ENCODE measurements at places on chromosomes 6 and 20.

GRCh38 chr6:56914798-56915658, 39.9 kb upstream of the BEND6 start:
- peak; percentile 46 for DNase-seq

DNA sequence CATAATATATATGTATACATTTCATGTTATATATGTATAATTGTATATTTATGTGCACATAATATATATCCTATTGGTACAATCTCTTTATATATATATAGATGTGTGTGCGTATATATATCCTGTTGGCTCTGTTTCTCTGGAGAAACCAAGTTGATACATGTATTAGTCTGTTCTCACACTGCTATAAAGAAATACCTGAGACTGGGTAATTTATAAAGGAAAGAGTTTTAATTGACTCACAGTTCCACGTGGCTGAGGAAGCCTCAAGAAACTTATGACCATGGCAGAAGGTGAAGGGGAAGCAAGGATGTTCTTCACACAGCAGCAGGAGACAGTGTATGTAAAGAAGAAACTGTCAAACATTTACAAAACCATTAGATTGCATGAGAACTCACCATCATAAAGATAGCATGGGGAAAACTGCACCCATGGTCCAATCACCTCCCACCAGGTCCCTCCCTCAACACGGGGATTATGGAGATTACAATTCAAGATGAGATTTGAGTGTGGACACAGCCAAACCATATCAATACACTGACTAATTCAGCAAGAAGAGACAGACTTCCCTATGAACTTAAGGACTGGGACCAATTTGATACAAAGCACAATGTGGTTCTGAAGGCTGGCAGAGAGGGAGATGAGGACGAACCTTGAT, 14.0 kb downstream of the CST3 start:
- no peak for DNase-seq

DNA sequence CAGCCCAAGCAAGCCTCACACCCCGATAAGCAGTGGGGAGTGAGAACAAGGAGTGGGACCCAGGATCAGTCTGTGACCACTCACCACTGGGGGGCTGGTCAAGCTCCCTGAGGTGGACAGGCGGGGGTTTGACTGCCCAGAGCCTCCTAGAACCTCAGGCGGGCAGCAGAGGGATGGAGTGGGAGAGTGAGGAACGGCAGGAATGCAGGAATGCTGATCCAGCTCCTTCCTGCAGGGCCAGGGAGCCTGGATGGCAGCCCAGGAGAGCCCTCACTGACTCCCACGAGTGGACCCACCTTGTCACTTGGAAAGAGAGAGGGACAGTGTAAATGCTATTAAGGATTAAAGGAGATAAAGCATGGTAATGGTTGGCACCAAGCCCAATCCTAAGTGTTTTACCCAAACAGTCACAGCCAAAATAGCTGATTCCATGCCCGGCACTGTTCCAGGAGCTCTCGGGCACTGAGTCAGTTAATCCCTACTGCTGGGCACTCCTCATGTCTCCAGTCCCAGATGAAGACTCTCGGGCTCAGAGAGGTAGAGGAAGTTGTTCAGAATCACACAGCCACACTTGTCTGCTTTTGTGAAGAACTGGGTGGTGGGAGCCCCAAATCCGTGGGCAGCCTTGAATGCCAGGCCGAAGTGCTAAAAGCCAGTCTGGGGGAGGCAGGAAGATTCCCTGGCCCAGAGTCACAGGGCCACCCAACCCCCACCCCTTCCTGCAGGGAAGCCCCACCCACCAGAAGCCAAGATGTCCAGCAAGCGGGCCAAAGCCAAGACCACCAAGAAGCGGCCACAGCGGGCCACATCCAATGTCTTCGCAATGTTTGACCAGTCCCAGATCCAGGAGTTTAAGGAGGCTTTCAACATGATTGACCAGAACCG, 3.1 kb downstream of the MYL9 start:
- DNase-seq = no peak

DNA sequence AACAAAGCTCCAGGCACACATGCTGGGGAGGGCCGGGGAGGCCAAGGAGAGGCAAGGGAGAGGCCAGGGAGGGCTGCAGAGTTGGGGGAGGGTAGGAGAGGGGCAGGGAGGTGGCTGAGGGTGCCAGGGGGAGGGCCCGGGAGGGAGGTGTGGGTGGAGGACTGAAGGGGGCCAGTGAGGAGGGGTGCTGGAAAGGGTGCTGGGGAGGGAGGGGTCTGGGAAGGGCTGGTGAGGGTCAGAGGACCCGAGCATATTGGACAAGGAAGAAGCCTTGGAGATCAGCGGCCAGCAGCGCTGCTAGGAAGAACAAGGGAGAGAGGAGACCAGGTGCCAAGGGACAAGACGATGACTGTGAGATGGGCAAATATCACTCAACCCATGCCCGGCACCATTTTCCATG, 49.7 kb upstream of the GPR31 start:
- no peak for DNase-seq

DNA sequence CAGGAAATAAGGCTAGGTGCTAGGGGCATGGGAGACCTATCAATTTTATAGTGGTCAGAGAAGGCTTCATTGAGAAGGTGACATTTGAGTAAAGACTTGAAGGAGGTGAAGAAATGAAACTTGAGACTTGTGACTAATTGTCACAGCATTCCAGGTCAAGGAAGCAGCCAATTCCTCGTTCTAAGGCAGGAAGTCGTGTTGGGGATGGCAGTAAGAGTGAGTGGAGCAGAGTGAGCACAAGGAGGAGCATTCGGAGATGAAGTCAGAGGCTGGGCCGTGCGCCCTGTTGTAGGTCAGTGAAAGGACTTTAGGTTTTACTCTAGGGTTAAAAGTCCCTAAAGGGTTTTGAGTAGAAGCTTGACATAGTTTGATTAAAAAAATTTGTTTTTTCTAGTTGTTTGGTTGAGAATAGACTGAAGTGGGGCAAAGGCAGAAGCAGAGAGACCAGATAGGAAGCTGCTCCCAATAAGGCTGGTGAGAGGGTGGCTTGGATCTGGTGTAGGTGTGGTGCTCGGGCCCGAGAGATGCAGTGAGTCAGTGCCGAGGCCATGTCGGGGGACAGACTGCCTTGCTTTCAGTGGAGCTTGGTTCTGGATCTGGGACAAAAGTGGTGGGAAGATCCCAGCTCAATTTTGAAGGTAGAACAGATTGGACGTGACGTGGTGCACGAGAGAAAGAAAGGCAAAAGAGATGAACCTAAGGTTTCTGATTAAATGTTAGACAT, 2.6 kb upstream of the RSPH3 start:
- no peak for DNase-seq

DNA sequence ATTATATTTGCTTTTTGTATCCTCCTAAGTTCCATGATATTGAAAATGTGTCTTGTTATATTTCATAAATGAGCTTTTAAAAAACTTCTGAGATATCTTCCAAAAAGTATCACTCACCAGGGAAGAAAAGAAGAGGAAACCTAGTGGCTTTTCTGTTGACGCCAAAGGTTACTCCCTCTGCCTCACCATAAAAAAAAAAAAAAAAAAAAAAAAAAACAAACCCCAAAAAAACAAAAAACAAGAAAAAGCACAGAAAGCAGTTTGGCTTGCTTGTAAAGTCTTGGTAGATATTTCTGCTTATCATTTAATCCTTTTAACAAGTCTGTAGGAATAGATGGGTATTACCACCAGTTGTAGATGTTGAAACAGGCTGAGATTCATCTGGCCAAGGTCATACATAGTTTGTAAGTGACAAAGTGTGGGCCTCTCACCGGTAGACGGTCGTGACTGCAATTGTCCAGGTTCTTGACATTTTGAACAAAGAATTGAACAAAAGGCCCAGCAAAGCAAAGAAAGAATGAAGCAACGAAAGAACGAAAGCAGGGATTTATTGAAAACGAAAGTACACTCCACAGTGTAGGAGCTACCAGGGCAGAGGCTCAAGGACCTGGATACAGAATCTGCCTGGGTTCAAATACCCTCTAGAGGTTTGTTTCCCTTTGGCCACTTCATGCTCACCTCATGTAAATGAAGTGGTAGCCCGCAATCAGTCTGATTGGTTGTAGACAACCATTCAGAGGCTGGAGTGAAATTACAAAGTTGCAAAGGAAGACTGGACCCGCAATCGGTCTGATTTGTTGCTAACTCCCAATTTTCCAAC, 11.6 kb upstream of the ELOVL5 start:
- no peak for DNase-seq

- no peak for DNase-seq
These were observed 14.9 kb downstream of the PHACTR2 start for GRCh38 chr6:143692696-143693095.

GRCh38 chr6:152748843-152749242, 1.8 kb upstream of the VIP start:
- peak; percentile 4 for DNase-seq

DNA sequence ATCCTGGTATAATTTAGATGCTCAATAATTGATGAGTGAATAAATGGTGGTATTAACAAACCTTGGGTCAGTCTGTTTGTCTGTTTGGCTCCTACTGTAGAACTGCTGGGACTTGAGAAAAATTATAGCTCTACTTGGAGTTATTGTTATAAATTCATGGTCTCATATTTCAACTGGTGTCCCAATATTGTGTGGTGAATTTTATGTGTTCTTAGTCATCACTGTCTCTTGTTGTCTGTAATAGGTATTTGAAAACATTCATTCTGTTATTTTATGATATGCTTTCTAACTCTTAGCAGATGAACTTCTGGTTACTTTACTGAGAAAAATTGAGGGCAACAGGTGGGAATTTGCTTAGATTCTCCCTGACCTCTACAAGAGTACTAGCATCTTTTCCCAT, 221.4 kb downstream of the CDKAL1 start:
- DNase-seq = no peak

DNA sequence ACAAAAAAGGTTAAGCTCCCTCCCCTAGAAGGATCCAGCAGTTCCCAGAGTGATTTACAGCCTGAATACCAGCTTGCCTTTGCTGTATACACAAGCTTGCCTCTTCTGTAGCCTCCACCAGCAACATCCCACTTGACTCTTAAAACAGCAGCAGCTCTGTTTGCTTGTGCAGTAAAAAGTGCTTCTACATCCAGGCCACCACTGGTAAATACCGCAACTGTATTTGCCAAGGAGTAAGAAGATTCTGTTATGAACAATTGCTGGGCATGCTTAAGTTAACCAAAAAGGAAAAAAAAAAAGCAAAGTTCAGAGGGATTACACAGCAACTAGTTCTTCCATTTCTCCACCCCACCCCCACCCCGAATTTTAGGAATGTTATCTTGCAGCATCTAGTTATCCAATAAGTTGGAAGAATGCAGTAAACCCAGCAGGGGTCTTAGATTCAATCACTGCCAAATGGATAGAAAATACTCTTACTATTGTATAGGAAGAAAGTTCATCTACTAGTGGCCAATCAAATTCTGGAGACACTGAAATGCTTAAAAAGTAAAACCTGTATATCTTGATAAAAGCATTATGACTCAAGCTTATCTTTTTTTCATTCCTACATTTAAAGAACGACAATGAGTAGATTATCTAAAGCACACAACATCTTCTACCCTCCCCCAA, 4.8 kb downstream of the SALL4 start:
- no peak for DNase-seq

GRCh38 chr6:27096834-27097511, 150.5 kb upstream of the PRSS16 start:
- no peak for DNase-seq

- DNase-seq = no peak
These were observed 60.9 kb downstream of the EPHA7 start for GRCh38 chr6:93358435-93358834.

GRCh38 chr20:50333812-50334211, 143.2 kb downstream of the CEBPB start:
- DNase-seq = no peak

- DNase-seq = no peak
These were observed 3.6 kb downstream of the PACSIN1 start for GRCh38 chr6:34469499-34469898.

DNA sequence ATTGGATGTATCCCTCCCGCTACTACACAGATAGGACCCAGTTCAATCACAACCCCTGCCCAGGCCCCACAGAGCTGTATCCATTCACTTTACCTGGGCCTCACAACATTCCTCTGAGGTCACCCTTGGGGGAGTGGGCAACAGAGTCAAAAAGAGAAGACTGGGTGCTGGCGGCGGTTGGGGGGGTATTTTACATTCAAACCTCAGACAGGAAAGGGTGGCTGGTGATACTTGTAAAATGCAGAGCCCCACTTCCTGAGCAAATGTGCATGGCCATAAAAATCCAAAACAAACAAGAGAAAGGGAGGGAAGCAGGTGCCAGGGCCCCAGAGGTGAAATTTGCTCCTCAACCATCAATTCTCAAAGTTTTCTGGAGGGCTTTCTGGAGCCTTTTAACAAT, 3.5 kb downstream of the LRFN2 start:
- no peak for DNase-seq

- DNase-seq = no peak
These were observed 114.4 kb upstream of the ARMC2 start for GRCh38 chr6:108733706-108734265.

GRCh38 chr6:144408161-144408560, 123.0 kb downstream of the UTRN start:
- DNase-seq = no peak

GRCh38 chr6:38349795-38350194, 289.9 kb downstream of the BTBD9 start:
- no peak for DNase-seq

DNA sequence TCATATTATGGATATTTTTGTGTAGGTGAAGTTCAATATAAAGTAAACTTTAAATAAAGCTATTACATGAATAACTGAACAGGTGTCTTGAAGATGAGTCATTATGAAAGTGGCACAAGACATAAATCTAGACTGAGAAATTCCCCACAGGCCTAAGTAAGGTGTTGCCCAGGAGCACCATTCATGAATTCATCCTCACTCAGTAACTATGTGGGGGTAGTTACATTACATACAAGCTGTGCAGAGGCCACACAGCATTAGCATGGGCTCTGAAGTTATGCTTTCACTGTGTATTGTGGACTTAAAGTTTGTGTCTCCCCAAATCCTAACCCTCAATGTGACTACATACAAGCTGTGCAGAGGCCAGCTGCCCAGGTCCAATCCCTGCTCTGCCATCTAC, 65.9 kb downstream of the BCAS1 start:
- DNase-seq = no peak

DNA sequence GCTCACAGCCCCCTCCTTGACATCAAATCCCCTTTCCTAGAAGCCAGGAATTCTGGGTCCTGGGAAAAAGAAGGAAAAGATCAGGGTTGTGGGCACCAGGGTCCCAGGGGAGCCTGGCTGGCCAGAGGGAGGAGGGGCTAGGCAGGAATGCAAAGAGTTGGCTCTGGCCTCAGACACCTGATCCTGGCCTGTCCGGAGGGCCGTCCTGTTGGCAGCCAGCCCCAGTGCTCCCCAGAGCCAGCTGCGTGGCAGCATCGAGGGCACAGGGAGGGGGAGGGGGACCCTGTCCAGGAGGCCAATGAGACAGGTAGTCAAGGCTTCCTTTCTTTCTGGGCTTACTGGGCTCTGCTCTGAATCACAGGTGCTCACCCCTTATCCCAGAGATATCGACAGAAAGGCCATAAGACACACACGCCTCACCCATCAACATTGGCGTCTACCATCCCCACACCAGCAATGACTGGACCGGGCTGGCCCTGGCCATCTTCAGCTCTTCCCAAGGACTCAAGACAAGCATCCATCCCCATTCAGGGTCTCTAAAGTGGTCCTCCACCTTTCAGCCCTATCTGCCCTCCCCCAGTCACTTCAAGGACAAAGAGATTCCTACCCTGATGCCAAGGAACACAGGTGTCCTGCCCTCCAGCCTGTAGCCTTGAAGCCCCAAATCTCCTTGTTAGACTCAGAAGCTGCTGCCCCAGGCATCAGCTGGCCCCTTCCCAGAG, 723 bp downstream of the COL11A2 start:
- DNase-seq = no peak
